M059J (cell line): ENCODE measurements at places on chromosomes 3 and 15.

DNA sequence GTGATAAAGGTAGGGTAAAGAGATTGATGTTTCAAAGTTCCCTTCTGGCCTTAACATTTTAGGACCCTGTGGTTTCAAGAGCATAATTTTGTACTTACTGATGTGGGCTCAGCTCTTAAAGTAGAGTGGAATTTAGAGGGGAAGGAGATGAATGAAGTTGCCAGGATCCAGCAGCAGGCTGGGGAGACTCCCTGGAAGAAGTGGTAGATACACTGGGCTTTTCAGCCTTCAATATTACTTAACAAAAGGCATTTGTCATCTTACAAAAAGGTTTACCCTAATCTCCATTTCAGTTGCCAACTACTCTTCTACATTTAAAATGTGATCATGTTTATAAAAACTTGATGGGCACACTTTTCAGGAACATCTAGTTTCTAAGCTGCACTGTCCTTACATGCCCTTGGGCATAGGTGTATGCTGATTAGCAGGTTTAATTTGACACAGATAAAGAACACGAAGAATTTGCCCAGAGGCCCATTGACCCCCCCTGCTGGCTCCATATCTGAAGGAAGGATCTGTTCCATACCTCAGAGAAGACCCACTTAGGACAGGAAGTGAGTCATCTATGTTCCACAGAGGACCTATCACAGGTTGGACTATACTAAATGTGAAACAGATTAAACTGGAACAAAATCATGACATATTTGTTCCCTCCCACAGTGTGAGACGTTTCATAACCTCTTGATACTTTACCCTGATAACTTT, 93.0 kb upstream of the LPP start:
- DNase-seq = peak; percentile 95

DNA sequence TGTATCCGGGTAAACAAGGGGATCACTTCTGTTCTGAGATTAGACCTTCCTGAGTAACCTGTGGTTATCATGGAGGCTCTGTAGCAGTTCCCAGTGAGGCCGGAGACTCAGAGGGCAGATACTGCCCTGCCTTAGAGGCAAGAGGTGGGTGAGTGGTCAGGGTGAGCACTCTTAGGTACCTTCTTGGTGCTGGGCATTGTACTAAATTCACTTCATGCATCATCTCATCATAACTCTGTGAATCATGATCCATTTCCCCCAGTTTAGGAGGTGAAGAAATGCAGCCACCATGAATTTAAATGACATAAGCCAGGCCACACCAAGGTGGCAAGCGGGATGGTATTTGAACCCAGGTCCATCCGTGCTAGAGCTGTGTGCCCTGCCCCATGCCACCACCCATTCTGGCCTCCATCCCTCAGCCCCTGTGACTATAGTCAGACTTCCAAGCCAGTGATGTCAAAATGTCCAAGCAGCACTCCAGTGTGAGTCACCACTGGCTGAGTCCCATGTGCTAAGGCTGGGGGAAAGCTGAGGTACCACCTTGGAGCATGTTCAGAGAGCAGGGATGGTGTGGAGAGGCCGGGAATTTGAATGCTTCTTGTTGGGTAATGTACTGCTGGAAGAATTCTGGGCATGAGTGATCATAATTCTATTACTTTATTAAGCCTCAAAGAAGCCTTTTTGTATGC, 88.8 kb downstream of the EPHB1 start:
- peak; percentile 38 for DNase-seq

- DNase-seq = no peak
Measured at GRCh38 chr3:149545049-149545448, 70.6 kb downstream of the TM4SF4 start.

DNA sequence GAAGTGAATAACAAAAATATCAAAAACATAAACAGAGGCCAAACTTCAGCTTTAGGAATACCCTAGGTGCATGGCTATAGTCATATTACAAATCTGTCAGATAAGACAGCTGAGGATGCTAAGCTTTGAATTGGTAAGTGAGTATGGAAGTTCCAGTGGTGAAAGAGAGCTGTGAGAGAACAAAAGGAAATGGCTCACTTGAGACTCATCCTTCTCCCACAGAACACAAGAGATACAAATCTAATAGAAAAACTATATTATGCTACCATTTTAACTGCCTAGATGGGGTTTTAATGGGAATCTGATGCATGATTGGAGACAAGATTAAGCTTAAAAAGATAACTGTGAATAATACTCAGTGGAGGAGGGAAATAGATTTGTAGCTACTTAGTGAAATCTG, 21.5 kb upstream of the PEX5L start:
- no peak for DNase-seq

GRCh38 chr3:69881051-69881450, 118.5 kb upstream of the SAMMSON start:
- DNase-seq = no peak

GRCh38 chr3:107824822-107825371, 265.9 kb downstream of the CD47 start:
- no peak for DNase-seq

DNA sequence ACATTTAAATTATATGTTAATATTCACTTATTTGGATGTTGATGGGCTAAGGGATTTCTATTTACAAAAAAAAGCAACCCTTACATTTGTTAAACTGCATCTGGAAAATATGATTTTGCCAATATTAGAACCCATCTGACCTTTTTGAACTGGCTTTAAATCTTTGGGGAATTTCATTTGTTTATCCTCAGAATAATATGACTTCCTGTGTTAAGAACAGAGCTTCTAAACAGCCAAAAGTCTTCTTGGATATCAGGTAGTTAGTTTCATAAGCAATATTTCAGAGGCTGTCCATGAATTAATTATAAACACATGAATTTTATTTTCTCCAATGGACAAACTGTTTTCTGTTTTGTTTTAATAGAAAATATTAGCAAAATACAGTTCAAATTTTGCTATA, 301.9 kb upstream of the AGTR1 start:
- DNase-seq = no peak

DNA sequence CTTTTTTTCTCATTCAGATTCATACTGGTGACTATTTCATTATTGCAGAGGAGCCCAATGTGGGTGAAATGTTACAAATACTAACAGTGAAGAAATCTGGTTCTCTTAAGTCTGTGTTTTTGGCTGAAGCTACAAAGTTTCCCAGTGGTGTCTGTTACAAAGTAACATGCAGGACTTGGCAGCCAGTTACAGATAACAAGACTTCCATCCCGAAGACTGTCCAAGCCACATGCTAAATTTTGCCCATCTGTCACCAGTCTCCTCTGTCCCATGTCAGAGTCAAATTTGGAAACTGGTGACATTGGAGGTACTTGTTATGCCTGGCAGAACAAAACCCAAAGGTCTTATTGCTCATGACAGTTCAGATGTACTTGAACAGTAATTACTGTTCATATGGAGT, 269.2 kb upstream of the GOLIM4 start:
- DNase-seq = no peak

- DNase-seq = peak; percentile 62
Measured at GRCh38 chr3:31077826-31078225, 183.4 kb upstream of the GADL1 start.

GRCh38 chr3:72274493-72275330, 489.8 kb upstream of the PROK2 start:
- DNase-seq = peak; percentile 50

GRCh38 chr15:31106495-31107300, 5.2 kb upstream of the TRPM1 start:
- no peak for DNase-seq

GRCh38 chr3:32383136-32383711, 8.4 kb upstream of the CMTM7 start:
- DNase-seq = no peak

DNA sequence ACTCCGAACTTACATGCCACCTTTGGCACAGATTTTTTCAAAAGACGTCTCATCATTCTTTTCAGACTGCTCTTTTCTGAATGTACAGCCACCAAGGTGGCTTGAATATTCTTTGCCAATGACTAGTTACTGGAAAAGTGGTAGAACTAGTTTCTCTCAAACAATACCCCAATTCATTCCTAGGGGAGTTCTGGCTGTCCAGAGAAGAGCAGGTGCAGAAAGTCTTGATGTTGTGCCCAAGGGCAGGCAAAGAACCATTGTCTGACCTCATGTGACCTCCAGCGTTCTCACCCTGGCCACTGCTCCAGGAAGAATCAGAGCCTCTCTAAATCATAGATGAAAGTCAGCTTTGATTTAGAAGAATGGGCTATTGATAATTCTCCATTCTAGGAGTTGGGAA, 5.5 kb downstream of the LMOD3 start:
- DNase-seq = no peak

DNA sequence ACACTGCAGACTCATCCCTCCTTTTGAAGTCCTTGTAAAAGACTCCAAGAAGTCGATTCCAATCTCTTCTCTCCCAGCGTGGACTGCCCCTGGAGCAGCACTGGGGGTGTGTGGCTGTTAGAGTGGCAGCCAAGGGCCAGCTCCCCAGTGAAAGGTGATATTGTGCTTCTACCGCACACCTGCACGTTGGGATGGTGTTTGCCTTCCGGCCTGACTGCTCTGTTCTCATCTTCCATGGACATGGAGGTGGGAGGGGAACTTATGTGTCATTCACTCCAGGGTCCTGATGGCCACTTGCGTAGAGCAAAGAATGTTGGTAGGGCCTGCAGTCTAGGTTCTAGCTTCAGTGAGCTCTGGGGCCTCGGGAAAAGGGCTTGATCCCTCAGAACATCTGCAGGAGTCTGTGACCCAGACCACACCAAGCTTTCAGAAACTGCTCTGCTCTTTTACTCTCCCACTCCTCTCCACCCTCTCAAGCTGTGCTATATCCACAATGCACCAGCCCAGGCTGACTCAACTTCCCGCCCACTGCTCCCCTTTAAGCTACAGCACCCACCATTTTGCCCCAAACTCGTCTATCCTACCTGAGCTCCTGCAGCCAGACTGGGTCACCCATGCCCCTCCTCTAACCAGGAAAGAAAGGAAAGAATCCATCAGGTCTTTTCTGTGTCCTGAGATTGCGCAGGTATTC, 31.3 kb downstream of the LIPC start:
- DNase-seq = no peak
